Endothelial cell (in vitro differentiated cells): ENCODE measurements at places on chromosomes 4 and X. TPM values are rescaled to one million over a fixed set of nuclear protein-coding genes. Genes with fewer than 3 reads are reported as not detected.

GRCh38 chr4:96736352-96736889, 896.5 kb downstream of the PDHA2 start:
- no peaks in the 10 kb centered on the region for H3K4me1 ChIP-seq
- H3K36me3 ChIP-seq = no peaks in the 10 kb centered on the region
- no peak overlapping the region for H3K27ac ChIP-seq
- no peak for DNase-seq
- no peaks in the 10 kb centered on the region for H3K27me3 ChIP-seq

DNA sequence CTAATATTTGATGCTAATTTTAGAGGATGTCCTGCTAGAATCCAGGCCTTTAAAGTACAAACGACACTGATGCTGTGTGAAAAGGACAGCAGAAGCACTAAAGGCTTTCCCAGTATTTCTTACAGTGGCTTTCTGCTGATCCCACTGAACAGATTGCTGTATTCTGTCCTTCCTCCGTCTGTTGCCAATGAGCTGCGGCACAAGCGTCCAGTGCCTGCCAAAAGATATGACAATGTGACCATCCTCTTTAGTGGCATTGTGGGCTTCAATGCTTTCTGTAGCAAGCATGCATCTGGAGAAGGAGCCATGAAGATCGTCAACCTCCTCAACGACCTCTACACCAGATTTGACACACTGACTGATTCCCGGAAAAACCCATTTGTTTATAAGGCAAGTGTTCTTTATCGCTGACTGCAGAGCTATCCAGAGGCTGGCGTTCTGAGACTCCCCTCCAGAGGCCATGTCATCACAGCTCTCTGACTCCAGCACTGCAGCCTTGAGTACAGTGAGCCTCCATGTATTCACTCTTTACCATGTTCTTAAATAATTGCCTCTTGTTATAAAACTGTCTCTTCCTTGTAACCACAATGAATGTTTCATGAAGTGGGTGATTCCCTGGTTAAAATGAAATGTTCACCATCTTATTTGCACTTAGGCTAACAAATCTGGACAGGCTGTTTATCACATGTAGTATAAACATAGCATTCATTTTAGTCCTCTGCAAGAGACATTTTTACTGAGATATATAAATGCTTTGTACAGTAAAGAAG, 43.6 kb downstream of the GUCY1B1 start:
- H3K27me3 ChIP-seq = peaks cover 3% of the 10 kb centered on the region
- no peak overlapping the region for H3K4me3 ChIP-seq

DNA sequence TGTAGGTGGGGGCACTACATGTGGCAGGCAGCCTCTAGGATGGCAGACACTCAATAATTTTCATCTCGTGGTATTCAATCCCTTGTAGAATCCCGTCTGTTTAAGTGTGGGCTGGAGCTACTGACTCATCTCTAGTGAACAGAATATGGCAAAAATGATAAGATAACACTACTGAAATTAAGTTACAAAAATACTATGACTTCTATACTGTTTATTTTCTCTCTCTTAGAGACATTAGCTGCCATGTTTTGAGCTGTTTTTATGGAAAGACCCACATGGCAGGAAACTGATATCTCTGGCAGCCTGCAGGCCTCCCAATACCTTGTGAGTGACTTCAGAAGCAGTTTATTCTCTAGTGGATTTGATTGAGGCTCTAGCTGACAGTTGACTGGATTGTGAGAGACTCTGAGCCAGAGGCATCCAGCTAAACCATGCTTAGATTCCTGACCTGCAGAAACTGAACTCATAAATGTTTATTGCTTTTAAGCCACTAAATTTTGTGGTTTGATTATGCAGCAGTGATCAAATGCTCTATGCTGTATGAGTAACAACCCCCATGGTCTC, 298.8 kb upstream of the CTSO start:
- H3K4me1 ChIP-seq = peaks cover 2% of the 10 kb centered on the region
- no peak for DNase-seq
- H3K27me3 ChIP-seq = no peaks in the 10 kb centered on the region
- no peaks in the 10 kb centered on the region for H3K36me3 ChIP-seq

DNA sequence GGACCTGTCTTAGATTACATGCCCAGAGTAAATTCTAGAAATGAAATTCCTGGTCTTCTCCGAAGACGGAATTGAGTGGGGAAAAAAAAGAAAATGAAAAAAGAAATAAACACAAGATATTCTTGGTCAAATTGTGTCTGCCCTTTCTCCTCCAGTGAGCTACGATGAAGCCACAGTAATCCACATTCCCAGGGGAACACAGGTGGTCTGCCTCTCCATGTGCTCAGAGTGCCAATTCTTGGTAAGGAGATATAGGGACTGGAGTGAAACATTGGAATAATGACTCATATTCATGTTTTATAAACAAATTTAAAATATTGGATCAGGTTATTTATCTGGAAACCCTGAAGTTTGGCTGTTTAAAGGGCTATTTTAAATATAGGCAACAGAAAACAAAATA, 54.2 kb upstream of the MGST2 start:
- H3K36me3 ChIP-seq = no peaks in the 10 kb centered on the region
- H3K4me3 ChIP-seq = no peak overlapping the region
- H3K27me3 ChIP-seq = no peaks in the 10 kb centered on the region

GRCh38 chrX:150146271-150146896, 208.1 kb upstream of the EOLA2 start:
- no peaks in the 10 kb centered on the region for H3K27me3 ChIP-seq
- no peak for DNase-seq
- H3K27ac ChIP-seq = no peak overlapping the region
- H3K4me1 ChIP-seq = no peaks in the 10 kb centered on the region

DNA sequence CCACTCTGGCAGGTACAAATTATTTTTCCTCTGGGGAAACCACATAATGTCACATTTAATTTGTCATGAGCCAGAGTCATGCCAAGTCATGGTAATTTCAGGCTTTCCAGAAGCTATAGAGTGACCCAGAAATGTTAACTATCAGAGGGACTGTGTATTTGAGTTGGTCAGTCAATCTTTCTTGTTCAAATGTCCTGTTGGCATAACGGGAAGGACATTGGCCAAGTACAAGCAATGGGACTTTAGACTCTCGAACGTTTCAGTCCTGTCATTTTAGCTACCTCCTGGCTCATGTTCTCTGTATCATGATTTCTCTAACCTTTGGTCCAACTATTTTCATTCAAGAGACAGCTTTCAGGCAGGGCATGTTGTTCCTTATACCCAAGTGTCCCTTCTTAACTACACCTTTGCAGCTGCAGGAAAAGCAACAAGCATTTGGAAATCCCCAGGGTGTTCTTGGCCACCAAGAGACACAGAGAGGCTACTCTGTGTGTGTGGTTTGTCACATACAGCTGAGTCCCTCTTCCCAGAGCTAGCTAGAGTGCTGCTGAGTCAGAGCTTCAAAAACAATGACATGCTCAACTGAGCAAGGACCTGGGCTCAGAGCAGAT, 142.6 kb downstream of the EGF start:
- H3K4me1 ChIP-seq = peaks cover 7% of the 10 kb centered on the region
- no peak for DNase-seq
- no peak overlapping the region for H3K27ac ChIP-seq
- no peaks in the 10 kb centered on the region for H3K27me3 ChIP-seq

DNA sequence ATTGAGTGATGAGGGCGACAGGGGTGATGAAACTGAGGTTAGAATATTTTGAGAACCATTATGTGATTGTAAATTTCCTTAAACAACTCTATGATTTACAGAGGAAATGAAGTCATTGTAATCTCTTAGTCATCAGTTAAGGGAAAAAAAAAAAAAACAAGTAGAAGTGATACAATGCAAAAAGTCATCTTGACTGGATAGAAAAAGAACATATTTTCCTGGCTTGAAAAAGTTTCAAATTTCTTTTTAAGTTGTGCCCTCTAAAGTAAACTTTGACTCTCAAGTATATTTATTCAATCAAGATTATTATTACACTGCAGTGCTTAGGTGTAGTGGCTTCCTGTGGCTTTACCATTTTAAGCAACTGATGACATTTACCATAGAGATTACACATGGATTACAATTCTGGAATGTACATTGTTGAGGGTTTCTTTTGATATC, 40.6 kb downstream of the GABRB1 start:
- H3K27ac ChIP-seq = no peak overlapping the region
- DNase-seq = no peak
- peaks cover 7% of the 10 kb centered on the region for H3K4me1 ChIP-seq
- H3K4me3 ChIP-seq = no peak overlapping the region

Gene RBMXL3
- not detected for total RNA-seq

Gene SLC10A4
- 0.28 TPM for total RNA-seq

Gene MYL5
- total RNA-seq = 23.2 TPM
